ENCODE measurements at places on chromosomes 7 and 10.

DNA sequence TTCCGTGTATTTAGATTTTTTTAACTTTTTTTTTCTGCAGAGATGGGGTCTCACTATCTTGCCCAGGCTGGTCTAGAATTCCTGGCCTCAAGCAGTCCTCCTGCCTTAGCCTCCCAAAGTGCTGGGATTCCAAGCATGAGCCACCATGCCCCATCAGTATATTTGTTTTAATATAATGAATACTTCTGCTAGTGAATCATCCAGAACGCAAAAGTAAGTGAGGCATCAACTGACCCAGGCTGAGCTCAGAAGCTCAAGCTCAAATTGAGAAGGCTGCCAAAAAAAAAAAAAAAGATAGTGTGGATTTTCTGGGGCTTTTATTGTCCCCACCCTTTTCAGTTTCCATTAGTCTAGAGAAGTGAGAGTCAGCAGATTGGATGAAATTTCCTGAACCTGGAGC lies 39.0 kb upstream of the TECTB start:
- peak; percentile 75 for DNase-seq

- no peak for DNase-seq
Observed at GRCh38 chr7:156151658-156152057, 339.4 kb upstream of the SHH start.

DNA sequence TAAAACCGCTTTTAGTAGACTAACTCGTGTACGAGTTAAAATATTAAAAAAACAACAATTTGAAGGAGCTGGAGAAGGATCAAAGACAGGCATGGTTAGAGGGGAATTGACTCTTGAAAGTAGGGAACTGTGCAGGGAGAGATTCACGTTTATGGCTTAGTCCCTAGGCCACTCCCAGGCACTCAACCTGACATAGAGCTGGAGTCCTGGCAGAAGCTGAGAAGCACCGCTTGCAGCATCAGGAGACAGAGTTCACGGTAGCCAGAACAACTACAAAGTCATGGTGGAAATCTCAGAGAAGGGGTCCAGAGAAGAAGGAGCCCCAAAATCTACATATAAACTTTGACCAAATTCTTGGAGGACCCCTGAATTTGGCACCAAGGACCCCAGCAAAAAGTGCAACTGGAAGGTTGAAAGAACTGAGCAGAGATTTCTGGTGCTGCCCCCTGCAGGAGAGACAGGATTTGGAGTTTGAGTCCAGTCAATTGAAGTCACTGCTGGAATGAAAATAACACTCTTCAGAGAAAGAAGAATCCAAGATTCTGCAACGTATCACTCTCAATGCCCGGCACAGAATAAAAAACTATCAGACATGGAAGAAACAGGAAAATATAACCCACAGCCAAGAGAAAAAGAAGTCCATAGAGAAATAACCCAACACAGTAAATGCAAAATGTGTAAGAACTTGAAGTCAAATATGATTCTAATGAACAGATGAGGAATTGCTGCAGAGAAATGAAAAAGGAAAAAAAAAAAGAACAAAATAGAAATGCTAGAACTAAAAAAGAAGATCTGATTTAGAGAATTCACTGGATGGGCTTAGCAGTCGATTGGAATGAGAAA lies 493.3 kb upstream of the PODXL start:
- DNase-seq, result peak; percentile 46

DNA sequence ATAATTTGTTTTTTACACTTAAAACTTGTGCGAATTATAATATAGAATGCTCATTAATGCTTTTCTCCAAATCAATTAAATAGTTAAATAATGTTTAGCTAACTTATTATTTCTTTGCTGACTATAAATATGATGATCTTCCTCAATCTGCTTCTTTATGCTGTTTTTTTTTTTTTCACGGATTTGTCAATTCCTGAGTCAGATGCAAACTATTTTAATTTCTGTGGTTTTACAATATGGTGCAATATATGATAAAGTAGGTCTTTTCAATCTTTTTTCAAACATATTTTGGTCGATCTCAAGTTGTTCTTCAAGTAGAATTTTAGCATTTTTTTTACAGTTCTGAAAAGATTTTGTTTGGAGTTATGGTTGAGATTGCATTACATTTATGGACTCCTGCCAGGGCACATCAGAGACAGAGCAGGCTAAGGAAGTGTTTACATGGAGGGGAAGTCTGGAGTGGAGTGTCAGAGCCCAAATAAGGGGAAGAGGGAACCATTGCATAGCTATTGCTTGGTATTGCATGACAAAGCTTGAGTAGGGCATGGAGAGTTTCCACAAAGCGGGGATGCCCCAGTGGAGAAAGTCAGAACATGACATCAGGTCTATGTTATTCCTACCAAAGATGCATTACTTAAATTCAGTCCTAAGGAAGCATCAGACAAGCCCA lies 204.4 kb downstream of the OTUD1 start:
- no peak for DNase-seq

DNA sequence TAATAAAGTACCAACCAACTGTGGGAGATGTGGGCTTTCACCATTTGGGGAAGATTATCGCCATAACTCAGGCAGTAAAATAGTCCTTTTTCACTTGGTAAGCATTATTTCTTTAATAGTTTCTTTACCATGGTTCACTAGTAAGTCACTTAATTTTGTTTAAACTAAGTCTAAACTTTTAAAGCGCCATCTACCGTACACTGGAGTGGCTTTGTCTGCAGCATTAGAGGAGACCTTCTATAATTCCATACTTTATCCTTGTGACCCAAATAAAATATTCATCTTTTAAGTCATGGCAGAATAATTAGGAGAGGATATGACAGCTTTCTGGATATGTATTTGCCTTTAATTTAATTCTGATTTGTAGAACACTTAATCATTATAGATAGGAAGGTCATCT lies 468.0 kb downstream of the MAGI2 start:
- DNase-seq, result no peak

DNA sequence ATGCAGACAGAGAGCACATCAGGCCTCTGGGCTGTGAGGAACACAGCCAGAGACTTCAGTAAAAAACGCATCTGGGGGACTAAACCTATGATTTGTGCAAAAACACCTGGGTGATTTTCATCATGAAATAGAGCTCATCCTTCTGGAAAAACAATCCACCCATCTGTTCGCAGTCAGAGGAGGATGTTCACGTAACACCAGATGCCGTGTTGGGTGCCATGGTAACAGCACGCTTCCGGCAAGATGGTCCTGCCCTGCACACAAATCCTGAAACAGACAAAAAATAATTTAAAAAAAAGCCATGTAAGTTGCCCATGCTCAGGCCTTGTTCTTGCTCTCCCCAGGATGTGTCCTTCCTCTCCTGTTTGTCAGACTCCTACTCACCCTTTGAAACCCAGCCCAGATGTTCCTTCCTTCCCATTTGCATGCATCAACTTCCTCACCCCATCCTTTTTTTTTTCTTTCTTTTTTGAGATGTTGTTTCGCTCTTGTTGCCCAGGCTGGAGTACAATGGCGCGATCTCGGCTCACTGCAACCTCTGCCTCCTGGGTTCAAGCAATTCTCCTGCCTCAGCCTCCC lies 28.3 kb upstream of the GNA12 start:
- DNase-seq, result no peak

- no peak for DNase-seq
Observed at GRCh38 chr7:159119026-159119741, 25.5 kb downstream of the VIPR2 start.

GRCh38 chr7:11716185-11716584 lies 115.8 kb downstream of the THSD7A start:
- peak; percentile 5 for DNase-seq

DNA sequence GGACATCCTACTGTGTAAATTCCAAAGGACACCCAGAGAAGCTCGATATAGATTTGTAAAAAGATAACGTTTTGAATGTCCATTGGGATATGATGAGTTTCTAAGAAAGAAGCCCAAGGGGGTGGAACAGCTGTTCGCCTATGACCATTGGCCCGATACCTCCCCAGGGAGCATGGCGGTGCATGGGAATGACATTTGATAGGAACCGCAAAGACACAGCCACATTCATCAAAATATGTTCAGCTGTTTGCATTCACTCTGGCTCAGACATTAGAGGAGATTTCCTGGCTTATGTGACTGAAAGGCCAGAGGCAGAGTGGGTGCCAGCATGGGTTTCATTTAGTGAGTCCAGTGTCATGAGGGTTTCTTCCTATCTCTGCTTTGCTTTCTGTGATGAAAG lies 56.0 kb upstream of the BAIAP2L1 start:
- no peak for DNase-seq

DNA sequence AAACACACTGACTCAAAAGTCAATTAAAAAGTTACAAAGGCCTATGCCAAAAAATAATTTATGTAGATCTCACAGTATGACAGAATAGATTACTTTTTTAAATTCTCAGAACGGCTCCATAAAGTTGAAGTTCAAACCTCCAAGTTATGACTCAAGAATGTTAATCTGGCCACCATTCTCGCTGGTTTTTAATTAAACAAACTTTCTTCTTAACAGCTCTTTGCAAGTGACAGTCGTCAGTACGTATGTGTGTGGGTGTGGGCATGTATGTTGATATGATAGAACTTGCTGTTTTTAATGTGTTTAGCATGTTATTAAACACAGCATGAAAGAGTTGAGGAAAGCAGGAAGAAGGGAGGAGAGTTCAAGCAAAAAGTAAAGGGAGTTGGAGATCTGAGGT lies 18.5 kb downstream of the PRKCQ start:
- no peak for DNase-seq

- DNase-seq, result no peak
Observed at GRCh38 chr7:155699180-155699579, 54.7 kb downstream of the RBM33 start.

GRCh38 chr7:28626624-28627262 lies 214.4 kb downstream of the CREB5 start:
- DNase-seq, result peak; percentile 48

DNA sequence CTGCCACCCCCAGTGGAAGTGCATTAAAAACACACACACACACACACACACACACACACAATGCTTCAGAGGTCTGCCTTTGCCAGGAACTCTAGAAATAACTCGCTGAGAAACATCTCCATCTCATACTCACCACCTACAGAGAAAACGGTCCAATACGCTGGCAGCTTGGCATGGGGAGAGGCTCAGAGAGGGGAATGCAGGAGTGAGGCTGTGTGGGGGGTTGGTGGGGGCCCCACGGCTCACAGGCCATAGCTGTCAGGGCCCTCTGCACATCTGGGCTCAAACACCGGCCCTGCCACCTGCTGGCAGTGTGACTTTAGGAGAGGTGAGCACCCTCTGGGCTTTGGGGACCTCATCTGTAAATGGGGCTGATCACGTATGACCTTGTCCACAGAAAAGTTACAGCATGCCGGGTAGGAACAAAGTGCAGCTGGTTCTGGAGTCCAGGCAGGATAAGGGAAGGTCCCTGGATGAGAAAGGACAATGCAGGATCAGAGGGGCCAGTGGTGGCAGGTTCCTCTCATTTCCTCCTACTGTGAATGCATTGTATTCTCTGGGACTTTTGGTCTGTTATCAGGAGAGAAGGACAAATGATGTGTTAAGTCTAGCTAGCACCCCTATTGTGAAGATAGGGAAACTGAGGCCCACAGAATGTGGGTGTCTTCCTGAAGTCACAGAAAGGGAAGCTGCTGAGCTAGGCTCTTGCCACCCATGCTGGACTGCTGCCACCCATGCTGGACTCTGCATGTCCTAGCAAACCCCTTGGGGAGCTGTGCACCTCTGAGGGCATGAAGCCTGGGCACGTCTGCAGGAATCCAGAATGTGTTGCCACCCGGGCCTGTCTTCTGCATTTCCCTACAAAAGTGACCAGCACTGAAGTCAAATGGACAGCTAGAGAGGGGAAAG lies 404.6 kb downstream of the RPS24 start:
- no peak for DNase-seq

GRCh38 chr10:110992006-110992800 lies 72.8 kb downstream of the SHOC2 start:
- DNase-seq, result peak; percentile 39

GRCh38 chr10:33553748-33554571 lies 219.5 kb upstream of the NRP1 start:
- DNase-seq, result no peak

GRCh38 chr10:64271983-64272382 lies 750.8 kb downstream of the REEP3 start:
- DNase-seq, result no peak

GRCh38 chr7:76142861-76143260 lies 58.8 kb upstream of the SRRM3 start:
- DNase-seq, result no peak

- no peak for DNase-seq
Observed at GRCh38 chr7:28479507-28479947, 67.2 kb downstream of the CREB5 start.

GRCh38 chr10:131973160-131973951 lies 8.4 kb downstream of the BNIP3 start:
- no peak for DNase-seq

- no peak for DNase-seq
Observed at GRCh38 chr7:159042103-159042502, 102.6 kb downstream of the VIPR2 start.

DNA sequence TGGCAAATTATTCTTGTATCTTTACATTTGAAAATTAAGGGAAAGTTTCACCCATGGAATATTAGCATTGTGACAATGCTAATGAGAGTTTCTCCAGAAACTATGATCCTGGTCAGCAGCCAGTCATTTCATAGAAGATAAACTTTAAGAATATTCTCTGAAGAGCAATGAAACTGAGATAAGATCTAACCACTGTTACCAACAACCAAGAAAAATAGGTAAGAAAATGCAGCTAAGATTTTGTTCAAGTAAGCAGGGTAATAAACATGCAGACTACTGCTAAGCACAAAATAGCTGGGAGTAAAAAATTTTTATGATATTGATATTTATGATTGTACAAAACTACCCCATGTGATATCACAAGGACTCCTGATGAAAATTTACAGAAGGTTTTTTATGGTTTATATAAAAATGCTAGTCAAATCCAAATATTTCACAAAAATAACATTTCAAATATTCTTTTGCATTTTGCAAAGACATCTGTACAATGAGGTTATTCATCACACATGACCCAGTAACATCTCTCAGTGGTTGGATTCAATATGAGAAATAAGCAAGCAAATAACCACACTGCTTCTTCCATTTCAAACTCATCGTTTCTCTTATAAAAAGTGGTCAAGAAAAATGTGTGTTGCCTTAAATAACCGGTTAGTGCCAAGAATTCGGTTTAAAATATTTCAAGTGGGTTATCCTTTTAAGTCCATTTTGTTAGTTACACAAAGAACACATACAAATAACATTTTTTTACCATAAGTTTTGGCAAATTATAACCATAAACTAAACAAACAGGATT lies 251.6 kb downstream of the DIP2C start:
- no peak for DNase-seq

- no peak for DNase-seq
Observed at GRCh38 chr10:360653-361052, 225.4 kb downstream of the ZMYND11 start.
